GM12891 (cell line): ENCODE measurements at places on chromosomes 4 and X.

DNA sequence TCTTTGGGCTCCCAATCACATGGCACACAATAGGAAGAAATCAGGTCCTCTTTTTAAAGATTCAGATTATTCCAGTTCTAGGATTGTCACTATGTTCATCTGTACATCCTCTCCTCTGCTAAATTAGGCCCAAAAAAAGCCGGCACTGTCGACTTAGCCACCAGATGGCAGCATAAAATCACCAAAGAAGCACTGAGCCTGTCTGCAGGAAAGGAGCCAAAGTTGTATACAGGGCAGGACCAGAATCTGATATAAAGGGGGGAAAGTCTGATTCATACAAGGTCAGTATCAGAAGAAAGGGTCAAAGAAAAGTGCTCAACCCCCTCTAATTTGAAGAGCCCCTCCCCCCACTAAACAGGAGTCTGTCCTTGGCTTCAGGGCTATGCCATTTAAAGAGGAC, 292.5 kb downstream of the CHIC1 start:
- no peak for DNase-seq

GRCh38 chr4:52098618-52099017, 47.5 kb downstream of the SPATA18 start:
- DNase-seq: no peak

DNA sequence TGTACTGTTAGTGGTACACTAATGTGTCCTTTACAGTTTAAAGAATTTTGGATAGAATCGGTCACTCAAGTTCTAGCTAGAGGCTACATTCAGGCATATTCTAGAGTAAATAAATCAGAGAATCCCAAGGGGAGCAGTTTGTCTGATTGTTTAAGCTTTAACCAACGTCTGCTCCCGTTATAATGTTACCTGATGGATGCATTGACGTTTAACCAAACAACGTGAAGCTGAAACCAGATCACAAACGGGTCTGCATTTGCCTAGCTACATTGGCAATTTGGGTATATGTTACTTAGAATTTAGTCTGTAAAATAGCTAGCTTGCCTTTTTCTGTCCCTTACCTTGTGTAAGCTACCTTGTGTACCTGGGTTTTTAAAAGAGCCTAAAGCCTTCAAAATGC, 1.6 kb downstream of the PI4K2B start:
- no peak for DNase-seq

DNA sequence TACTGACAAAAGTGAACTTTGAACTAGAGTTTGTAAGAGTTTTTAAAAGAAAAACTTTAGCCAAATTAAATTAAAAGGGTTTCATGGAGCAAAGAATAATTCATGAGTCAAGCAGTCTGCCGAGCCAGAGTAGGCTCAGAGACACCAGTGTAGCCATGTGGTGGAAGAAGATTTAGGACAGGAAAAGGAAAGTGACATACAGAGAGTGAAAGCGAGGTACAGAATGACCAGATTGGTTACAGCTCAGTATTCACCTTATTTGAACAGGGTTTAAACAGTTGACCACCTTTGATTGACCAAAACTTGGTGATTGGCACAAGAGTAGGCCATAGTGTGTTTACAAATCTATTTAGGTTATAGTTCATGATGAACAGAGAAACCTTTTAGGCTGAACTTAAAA, 377.8 kb downstream of the KLHL4 start:
- DNase-seq: no peak

- DNase-seq: no peak
These were observed 77.8 kb upstream of the MXD4 start for GRCh38 chr4:2339458-2340271.

GRCh38 chrX:22952010-22952409, 47.8 kb upstream of the DDX53 start:
- DNase-seq: no peak
